ENCODE measurements at places on chromosomes 11 and 22.

DNA sequence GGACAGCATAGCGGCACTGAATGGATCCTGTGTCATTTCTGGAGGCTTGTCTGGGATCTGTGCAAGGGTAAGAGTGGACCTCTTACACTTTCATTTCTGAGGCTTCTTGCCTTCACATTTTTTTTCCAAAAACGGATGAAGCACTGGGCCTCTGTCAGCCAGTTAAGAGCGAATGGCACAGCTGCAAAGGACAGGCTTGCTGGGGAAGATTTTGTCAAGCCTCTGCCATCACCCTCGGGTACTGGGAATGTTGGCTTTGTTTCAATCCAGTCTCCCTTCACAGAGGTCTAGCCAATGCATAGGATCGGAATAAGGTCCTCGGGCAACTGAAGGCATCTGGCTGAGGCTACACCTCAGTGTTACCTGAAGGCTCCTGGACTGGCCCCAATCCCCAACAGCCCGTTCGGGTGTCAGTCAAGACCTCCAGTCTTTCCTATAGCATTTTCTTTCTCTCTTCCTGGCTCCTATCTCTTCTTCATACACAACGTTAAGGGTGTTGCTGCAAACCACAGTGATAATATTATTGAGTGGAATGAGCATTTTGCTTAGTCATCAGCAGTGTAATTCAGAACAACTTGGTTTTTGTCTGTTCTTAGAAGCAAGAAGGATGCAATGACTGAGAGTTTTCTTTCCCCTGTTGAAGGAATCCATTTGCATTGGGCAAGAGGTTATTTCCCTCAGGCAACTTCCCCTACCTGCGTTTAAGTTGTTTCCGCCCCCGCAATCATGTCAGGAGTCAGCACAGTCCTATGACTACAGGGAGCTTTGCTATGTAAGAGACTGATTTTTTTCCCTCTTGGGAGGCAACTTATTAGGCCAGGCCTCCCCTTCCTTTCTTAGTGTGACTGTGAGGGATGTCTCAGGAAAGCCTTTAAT is 22.8 kb downstream of the NPAT start:
- no peak for DNase-seq

DNA sequence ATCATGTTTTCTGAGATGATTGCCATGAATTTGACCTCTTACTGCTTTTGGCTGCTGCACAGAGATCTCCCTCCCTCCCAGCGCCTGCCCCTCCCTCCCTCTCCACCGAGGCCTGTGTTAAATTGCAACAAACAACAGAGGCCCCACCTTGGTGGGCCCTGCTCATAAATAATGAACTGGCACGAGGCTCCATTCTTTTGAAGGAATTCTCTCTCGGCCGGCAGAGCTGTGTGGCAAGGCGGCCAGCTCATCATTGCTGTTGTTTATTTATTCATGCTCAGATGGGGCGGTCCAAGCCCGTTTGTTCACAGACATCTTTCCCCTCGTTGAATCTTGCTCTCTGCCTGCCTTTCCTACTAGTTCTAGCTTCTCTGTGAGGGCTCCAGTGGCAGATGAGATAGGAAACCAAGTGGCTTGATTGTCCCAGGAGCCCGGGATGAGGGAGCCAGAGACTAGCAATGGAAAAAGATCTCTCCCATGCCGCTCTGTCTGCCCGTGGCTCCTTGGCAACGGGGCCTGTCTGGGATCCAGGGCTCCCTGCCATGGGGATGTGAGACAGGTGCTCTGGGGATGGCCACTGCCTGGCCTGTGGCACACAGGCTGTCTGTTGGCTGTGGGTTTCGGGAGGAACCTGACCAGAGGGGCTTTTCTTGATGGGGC is 192.6 kb downstream of the DSCAML1 start:
- no peak for DNase-seq

DNA sequence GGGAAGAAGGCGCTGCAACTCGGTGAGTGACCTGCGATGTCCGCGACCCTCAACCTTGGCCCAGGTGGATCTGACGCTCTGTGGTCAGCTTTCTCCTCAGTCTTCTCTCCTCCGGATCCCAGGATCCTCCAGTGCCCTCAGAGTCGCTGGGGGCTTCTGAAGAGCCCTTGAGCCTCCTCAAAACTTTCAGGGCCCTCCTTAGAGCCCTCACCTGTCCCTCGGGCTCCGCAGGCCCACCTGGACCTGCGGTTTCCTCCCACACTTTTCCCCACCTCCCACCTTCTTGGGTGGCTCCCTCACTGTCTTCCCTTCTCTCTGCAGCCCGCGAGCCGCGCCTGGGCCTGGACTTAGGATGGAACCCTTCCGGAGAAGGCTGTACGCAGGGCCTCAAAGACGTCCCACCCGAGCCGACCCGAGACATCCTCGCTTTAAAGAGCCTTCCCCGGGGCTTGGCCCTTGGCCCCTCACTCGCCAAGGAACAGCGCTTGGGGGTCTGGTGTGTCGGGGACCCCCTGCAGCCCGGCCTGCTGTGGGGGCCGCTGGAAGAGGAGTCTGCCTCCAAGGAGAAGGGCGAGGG is 335 bp downstream of the ZNF408 start:
- DNase-seq = no peak

DNA sequence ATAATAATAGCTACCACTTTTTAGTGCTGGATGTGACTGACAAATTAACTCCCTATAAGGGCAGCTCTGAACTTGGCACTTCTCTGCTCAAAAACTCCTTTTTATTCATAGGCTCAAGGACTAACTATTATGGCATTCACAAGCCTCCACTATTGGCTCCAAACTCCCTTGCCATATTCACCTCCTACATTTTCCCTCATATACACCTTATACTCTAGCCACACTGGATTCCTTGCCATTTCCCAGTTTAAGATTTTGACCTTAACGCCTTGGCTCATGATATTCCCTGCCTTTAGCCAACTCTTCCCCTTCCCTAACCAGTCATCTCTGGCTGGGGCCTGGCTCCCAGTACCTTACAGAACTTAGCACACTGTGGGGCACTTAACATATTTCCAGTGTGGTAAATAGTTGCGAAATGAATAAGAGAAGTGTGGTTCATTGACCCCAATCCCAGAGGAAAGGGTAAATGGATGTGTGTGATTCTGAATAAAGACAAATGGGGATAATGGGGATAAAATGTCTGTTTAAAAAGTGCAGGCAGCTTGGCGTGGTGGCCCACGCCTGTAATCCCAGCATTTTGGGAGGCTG is 40.0 kb upstream of the SORL1 start:
- DNase-seq = no peak

- DNase-seq = no peak
These were observed 105.2 kb downstream of the ABTB2 start for GRCh38 chr11:34252651-34253050.

DNA sequence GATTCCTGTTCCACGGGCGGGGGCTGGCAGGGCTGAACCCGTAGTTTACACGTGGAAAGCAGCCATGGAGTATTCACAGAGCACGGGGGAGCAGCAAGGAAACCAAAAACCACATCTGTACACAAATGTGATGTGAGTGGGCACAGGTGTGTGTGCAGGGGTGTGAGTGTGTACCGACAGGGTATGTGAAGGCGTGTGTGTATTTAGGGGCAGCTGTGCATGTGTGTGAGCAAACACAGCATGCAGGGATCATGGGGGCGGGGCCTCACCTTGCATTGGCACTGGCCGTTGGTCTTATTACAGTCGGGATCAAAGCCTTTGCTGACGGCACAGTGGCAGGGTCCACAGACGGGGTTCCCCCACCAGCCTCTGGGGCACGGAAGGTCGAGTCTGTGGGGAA is 58.4 kb downstream of the TRMU start:
- DNase-seq = no peak

DNA sequence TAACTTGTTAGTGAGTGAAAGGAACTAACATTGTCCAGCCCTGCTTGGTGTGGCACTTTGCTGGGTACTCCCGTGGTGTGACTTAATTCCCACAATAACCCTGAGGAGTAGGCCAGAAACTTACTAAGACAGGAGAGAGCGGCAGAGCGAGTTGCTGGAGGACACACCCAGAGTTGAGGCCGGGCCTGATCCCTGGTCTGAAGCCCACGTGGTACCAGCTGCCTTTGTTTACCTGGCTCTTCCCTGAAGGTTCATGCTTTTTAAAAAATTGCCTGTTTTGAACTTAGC is 594 bp downstream of the MPST start:
- DNase-seq = no peak

GRCh38 chr22:25110596-25110845 is 89.1 kb upstream of the CRYBB3 start:
- DNase-seq = no peak

GRCh38 chr11:112526699-112527416 is 266.2 kb upstream of the PLET1 start:
- no peak for DNase-seq

GRCh38 chr11:1140642-1141490 is 16.9 kb upstream of the MUC5AC start:
- no peak for DNase-seq

DNA sequence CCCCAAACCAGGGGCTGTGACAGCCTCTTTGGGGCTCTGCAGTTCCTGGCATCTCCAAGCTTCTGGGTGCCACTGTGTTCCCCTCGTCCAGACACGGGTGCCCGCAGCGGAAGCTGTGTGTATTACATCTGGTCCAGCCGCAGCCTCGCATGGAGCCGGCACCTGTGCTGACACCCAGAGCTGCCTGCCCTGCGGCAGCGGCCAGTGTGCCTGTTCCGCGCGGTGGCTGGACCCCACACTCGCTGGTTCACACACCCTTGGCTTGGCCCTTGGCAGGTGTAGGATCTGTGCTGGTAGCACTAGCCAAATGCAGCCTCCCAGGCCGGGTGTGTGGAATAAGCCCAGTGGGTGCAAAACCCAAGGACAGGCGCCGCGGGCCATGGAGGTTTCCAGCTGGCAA is 24.5 kb upstream of the RNASEH2C start:
- no peak for DNase-seq

- no peak for DNase-seq
These were observed 34.2 kb upstream of the RRM1 start for GRCh38 chr11:4060182-4060923.

- DNase-seq = no peak
These were observed 44.2 kb downstream of the TENM4 start for GRCh38 chr11:79396674-79397073.

GRCh38 chr22:35860087-35860733 is 142.5 kb downstream of the APOL5 start:
- no peak for DNase-seq

DNA sequence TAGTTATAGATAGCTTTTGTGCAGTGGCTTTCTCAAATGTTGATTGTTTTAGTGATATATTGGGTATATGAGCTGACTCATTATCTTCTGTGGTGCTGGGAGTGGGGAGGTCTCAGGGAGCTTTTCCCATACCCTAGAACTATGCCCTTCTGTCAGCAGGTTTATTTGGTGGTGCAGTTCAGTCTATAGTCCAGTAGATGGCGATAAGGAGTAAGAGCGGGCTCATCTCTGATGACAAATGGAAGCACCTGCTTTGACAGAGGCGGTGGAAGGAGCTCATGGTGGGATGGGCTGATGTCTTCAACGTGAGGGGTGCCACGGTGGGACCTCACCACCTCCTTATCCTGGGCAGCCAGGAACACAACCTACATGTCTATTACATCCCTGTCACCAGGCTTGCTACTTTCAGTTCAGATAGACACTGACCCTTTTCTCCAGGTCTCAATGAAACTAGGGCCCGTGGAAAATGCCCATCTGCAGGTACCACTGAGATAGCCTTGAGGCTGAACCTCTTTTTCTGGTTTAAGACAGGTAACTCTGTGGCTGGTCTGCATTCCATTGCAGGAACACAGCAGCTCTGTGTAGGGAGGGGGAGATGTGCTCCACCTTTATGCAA is 13.0 kb upstream of the OR6A2 start:
- no peak for DNase-seq

- no peak for DNase-seq
These were observed 18.4 kb downstream of the TBX1 start for GRCh38 chr22:19779011-19779421.

DNA sequence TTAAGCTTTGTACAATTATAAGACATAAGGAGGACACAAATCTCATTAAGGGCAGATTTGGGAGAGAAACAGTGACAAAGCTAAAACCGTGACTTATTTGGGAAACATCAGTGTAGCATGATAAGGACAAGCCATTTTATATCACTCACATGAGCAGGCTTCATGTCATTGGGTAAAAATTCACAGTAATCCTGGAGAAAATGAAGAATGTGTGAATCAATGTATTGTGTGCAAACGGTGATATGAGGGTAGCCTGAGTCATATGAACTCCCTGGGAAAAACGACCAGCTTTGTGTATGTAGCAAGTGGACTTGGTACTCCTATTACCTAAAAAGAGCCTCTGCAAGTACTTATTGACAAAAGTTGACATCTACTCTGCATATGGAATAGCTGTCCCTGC is 6.0 kb upstream of the TRIM34 start:
- DNase-seq = no peak

GRCh38 chr11:8870411-8871170 is 40.4 kb upstream of the AKIP1 start:
- no peak for DNase-seq

GRCh38 chr11:58650496-58650895 is 28.0 kb downstream of the CNTF start:
- no peak for DNase-seq

DNA sequence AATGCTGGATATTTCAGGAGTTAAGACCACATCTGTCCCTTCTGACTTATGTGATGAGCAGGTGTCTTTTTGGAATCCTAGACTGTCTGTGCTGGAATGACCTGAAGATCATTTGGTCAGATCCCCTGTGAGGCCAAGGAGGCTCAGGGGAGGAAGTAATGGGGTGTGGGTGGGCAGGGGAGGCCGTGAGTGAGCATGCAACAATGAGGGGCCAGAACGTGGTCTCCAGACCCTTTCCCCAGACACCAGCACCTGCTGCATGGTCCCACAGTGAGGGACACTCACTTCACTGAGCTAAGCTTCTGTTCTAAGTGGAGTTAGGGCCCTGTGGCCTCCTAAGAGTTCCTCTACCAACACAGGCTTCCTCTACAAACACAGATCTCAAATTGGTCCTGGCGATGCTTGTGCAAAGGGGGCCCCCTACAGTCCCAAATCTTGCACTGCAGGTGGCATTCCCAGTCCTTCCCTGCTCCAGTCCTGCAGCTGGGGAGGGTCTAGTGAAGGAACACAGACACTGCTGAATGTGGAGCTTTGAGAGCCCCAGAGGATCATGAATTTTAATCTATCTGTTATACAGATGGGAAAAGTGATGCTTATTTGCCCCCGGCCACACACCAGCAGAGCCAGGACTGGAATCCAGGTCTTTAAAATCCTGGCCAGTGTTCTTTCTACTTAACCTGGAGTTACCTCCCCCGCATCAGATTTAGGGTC is 7.4 kb downstream of the USP2 start:
- DNase-seq = peak; percentile 86

- no peak for DNase-seq
These were observed 16.3 kb downstream of the FDX1 start for GRCh38 chr11:110446061-110446460.

GRCh38 chr11:59187587-59187986 is 15.7 kb downstream of the DTX4 start:
- DNase-seq = no peak
